ENCODE measurements at places on chromosomes 5 and 9.
A peak's percentile ranks its signal among the peaks of the same experiment; 100 is the strongest.

DNA sequence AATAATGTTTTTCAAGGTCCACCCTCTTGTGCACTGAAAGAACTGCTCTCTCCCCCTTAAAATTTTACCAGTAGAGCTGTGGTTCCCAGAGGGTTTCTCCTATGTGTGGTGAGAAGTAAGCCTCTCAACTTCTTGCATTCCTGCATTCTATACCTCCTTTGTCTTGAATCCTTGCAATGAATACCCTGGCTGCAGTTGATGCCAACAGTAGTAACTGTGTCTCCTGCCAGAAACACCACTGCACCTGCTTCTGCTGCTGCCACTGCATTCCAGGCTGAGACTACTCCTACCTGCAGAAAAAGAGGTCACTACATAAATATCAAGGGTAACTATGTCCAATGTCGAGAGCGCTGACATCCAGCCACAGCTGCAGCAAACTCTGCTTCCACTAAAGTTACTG, 203.7 kb downstream of the TMEM167A start:
- DNase-seq, result no peak

GRCh38 chr9:98134702-98135557, 15.9 kb upstream of the TRIM14 start:
- DNase-seq, result no peak

GRCh38 chr5:40045429-40045828, 620.6 kb upstream of the DAB2 start:
- DNase-seq, result no peak

DNA sequence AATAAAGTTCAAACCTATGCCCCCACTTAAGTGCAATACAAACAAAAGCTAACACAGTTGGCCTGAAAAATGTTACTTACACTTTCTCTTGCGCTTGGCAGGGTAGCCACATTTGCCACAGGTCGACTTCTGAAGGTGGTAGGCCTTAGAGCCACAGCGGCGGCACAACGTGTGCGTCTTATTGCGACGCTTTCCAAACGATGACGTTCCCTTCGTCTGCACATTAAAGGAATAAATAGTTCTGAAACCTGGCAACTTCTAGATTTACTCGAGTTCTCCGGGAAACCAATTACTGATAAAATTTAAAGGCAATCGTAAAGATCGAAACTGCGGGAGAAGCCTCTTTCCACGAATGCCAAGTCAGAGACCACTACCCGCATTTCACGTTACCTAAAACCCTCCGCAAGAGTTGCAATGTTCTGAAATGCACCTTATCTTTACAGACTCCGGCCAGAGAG, 602 bp downstream of the RPL37 start:
- no peak for DNase-seq

GRCh38 chr9:98654247-98654646, 54.5 kb downstream of the GABBR2 start:
- no peak for DNase-seq

DNA sequence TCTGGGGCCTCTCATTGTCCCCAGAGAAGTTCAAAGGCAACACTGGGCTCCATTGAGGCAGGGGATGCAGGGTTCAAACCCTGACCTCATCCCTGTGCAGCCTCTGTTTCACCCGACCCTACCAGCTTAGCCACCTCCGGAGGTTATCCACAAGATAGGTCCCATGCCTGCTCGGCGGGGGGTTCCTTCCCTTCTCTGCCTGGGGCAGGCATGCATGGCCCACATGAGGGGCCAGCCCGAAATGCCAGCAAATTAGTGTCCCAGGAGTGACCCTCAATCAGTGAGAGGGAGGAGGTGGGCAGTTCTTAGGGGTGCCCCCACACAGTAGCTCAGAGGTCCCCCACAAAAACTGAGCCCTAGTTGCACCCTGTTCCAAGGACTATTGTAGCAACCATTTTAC, 24.8 kb upstream of the FUBP3 start:
- DNase-seq, result no peak

GRCh38 chr5:97127727-97128126, 14.7 kb downstream of the LIX1 start:
- no peak for DNase-seq

DNA sequence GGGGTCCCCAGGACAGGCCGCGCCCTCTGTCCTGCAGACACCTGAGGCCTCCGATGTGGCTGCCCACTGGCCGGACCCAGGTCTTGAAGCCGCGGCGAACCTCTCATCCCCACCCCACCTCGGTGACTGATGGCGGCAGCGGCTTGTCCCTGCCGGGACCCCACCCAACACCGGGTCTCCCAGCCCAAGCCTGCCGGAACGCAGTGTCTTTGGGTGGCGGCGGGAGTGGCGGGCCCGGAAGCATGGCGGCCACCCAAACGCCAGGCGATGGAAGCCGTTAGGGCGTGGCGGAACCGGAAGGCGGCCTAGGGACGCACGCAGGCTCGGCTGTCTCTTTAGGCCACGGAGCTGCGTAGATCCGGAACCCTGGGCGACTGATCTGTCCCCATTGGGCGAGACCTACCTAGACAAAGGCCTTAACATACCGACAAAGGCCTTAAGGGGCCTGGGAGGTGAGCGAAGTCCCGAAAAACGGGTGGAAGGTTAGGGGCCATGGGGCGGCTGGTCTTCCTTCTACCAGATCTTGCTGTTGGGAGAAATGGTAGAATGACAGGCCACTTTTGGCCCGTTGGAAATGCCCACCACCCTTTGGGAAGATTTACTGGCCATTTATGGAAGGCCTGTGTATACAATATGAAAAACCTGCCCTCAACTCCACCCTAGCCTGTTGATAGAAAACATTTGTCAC, 94.6 kb upstream of the SMC2 start:
- DNase-seq, result no peak

- DNase-seq, result peak; percentile 83
Observed at GRCh38 chr9:135281151-135281550, 193.7 kb downstream of the OLFM1 start.

DNA sequence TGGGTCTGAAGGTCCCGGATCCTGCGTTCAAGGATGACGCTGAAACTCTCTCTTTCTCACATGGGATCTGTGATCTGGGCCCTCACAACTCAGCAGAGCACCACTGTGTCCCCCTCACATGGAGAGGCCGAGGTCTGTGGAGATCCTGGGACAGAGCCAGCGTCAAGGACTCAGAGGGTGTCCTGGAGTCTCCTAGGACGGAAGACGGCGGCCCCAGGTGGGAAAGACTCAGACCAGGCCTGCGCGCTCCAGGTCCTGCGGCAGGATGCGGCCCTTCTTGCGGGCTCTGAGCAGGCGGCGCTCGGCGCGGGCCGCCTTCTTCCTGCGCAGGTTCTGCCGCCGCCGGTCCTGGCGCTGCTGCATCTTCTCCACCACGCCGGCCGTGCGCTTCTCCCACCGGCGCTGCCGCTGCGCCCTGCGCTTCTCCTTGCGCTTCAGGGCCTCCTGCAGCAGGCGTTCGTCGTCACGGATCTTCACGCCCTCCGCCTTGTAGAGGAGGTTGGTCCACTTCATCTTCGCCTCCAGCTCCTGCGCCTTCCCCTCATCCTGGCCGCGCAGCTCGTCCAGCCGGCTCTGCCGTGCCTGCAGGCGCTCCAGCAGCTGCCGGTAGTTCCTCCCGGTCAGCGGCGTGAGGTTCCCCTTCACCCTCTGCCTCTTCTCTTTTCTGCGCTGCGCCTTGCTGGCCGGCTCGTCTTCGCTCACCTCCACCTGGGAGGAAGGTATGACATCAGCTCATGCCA, 4.2 kb downstream of the SURF6 start:
- DNase-seq, result no peak

- no peak for DNase-seq
Observed at GRCh38 chr5:175104677-175105076, 339.3 kb downstream of the DRD1 start.

- no peak for DNase-seq
Observed at GRCh38 chr9:90787771-90788460, 13.7 kb upstream of the SYK start.

- no peak for DNase-seq
Observed at GRCh38 chr5:64587370-64587769, 81.6 kb downstream of the RGS7BP start.

DNA sequence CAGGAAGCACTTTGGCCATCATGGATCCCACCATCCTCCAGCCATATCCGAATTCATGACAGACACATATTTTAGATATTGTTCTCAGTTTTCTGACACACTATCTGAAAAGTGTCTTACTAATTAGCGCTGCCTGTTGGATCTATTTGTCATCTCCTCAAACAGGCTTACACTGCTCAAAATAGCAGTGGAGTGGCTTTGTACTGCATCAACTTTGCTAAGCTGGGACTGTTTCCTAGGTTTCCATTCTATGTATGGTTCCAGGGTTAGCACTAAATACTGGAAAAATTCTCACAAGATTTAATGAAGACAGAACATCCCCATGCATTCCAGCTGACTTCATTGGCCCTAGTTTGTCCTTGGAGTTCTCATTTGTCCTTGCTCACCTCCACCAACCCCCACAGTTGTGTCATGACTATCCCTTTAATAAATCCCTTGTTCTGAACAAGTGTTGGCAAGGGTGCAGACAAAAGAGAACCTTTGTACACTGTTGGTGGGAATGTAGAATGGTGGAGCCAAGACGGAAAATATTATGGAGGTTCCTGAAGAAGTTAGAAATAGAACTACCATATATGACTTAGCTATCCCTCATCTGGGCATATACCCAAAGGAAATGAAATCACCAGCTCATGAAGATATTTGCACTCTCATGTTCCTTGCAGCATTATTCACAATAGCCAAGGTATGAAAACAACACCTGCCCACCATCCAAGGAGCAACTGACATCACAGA, 136.5 kb upstream of the RAI14 start:
- no peak for DNase-seq

DNA sequence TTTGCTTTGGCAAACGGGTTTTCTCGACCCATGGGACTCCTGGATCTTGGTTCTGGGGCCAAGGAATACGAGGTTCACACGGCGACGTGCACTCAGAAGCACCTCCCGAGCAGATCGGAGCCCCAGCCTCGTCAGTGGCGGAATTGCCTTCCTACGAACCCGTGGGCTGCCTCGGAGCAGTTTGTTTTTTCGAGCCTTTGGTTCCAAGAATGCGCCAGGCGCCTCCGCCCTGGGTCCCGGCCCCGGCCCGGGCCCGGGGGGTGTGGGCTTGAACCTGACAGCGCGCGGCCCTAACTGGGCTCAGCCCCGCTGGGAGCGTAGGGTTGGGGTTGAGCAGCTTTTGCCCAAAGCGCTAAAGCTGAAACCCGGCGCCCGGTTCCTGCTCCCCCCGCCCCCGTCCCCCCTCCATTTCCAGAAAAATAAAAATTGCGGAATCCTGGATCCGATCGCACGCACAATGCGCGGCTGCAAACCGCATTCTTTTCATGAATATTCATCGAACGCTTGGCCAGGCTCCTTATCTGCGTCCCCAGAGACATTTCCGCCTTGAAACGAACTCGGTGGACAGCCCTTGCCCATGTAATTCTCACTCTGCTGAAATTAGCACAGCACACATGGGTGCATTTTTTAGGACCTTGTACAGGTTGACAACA, 1.0 kb downstream of the BASP1 start:
- no peak for DNase-seq

GRCh38 chr9:124134526-124134925, 123.0 kb downstream of the LHX2 start:
- DNase-seq, result no peak

DNA sequence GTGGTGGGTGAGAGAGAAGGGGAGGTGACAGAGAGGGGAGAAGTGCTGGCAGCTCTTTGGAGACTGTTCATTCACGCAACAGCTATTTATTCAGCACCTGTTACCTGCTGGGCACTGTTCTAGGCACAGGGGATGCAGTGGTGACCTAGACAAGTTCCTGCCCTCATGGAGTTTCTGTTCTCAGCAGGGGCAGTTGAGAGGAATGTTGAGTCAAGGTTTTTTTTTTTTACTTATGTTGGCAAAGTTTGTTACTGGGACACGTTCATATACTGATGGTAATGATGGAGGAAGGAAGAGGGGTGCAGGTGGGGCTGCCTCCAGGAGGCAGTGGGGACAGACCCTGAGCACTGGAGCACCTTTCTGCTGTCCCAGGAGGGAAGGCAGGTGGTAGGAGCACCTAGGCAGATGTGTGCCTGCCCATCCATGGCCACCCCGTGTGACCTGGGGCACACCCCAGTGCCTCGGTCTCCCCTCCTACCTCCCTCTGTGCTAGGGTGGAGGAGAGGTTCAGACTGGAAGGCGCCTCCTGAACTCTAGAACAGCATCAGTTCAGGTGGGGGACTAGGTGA, 49.4 kb upstream of the SLC25A51 start:
- DNase-seq, result no peak

DNA sequence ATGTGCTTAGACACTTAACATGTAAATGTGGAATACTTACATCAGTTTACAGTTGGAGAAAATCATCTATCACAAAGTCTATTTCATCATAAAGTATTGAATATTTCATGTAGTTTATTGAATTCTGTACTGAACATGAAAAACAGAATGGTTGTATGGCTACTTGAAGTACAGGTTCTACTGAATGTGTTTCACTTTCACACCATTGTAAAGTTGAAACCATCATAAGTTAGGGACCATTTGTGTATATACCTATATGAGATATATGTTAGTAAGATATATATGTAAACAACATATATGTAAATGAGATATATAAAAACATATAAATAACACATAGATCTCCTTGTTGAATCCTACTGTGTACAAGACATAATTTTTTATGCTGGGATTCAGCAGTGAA, 63.0 kb upstream of the TAF11L2 start:
- DNase-seq, result no peak

GRCh38 chr5:141716468-141716867, 34.4 kb upstream of the ARAP3 start:
- DNase-seq, result no peak

- no peak for DNase-seq
Observed at GRCh38 chr5:65779643-65780042, 57.6 kb downstream of the NLN start.

DNA sequence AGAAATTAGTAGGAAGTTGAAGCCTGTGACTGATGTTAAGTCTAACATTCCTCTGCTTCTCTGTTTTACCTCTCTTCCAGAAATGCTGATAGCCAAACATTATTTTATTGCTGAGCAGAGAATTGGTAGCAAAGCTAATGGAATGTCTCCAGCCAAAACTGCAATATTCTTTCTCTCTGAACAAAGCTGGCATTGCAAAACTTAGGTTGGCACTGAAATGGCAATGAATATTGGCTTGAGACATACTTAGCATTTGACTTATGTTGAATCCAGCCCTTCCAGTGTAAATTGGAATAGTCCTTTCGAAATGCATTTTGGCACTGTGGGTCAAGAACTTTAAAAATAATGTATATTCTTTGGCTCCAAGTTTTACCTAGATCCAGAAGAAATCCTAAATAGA, 21.1 kb downstream of the FAF2 start:
- DNase-seq, result no peak

GRCh38 chr9:27333241-27334052, 36.5 kb upstream of the EQTN start:
- peak; percentile 91 for DNase-seq

- DNase-seq, result no peak
Observed at GRCh38 chr5:177496070-177496726, 1.2 kb downstream of the PDLIM7 start.

DNA sequence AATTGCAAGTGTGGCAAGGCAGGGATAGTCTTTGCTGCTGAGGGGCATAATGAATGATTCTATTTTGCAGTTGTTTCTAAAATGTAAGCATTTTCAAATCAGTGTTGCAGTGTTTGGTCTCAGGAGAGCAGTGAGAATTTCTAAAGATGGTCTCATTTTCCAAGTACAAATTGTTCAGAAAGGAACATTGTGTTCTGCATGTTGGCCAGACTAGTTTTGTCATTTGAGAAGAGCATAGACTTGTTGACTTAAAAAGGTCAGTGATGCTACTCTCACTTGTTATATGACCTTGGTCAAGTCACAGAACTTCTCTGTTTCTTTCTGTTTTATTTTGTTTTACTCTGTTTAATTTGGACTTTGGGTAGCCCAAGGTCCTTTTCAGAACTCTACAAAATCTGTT, 344.6 kb downstream of the OSTF1 start:
- DNase-seq, result no peak
